ENCODE measurements at places on chromosomes 13 and 19. TPM values are rescaled to one million over a fixed set of nuclear protein-coding genes. Genes with fewer than 3 reads are reported as not detected.

GRCh38 chr13:107088061-107088460, 520.1 kb upstream of the ARGLU1 start:
- H3K36me3 ChIP-seq: no peaks in the 10 kb centered on the region
- H3K4me1 ChIP-seq: no peaks in the 10 kb centered on the region
- H3K27ac ChIP-seq: no peak overlapping the region
- no peak for DNase-seq

GRCh38 chr13:76552041-76552772, 334.0 kb downstream of the KCTD12 start:
- DNase-seq: no peak
- no peaks in the 10 kb centered on the region for H3K27me3 ChIP-seq
- H3K36me3 ChIP-seq: no peaks in the 10 kb centered on the region
- no peaks in the 10 kb centered on the region for H3K4me1 ChIP-seq
- H3K27ac ChIP-seq: no peak overlapping the region

- H3K27ac ChIP-seq: no peak overlapping the region
- H3K4me1 ChIP-seq: peaks cover 3% of the 10 kb centered on the region
- no peaks in the 10 kb centered on the region for H3K27me3 ChIP-seq
- H3K4me3 ChIP-seq: no peak overlapping the region
- H3K36me3 ChIP-seq: no peaks in the 10 kb centered on the region
These were observed 14.4 kb upstream of the NAXD start for GRCh38 chr13:110600980-110601379.

GRCh38 chr19:35308910-35309309, 16.9 kb downstream of the MAG start:
- no peaks in the 10 kb centered on the region for H3K27me3 ChIP-seq
- no peak overlapping the region for H3K4me3 ChIP-seq
- no peak overlapping the region for H3K27ac ChIP-seq
- H3K36me3 ChIP-seq: no peaks in the 10 kb centered on the region

GRCh38 chr13:27510082-27510481, 59.7 kb upstream of the MTIF3 start:
- H3K27ac ChIP-seq: no peak overlapping the region
- H3K4me3 ChIP-seq: no peak overlapping the region
- DNase-seq: no peak
- no peaks in the 10 kb centered on the region for H3K4me1 ChIP-seq
- peaks cover 5% of the 10 kb centered on the region for H3K27me3 ChIP-seq
- no peaks in the 10 kb centered on the region for H3K36me3 ChIP-seq

- no peaks in the 10 kb centered on the region for H3K27me3 ChIP-seq
- peaks cover 9% of the 10 kb centered on the region for H3K4me1 ChIP-seq
- no peak for DNase-seq
These were observed 183.0 kb downstream of the STK24 start for GRCh38 chr13:98393873-98394272.

DNA sequence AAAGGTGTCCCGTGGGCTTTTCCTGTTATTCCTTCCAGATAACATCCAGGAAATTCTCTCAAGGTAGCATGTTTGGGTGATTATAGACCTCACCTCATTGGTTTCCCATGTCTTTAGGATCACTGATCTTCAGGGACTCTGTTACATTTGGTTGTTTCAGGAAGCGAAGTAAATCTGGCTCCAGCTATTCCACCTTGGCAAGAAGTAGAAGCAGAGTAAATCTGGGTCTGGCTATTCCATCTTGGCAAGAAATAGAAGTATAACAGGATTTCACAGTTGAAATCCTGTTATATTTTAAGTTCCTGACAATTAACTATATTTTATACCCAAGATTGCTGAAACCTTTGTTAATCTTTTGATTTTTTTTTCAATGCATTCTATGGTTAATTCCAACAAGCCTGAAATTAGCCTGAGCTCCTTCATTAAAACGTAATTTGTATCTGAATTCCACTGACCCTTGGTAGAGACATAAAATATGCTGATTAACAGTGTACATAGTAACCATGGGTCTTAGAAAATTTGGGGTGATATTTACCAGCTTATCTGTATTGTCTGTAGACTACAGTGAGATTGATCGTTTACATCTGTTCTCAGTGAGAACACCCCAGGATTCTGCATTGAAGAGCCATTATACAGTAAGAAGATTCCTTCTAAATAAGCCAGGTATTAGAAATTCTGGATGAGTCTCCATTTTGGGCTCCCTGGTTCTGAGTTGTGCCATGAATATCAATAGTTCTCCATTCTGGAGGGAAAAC, 267.6 kb upstream of the SLITRK6 start:
- DNase-seq: no peak
- H3K36me3 ChIP-seq: no peaks in the 10 kb centered on the region
- no peaks in the 10 kb centered on the region for H3K27me3 ChIP-seq
- no peak overlapping the region for H3K27ac ChIP-seq
- no peak overlapping the region for H3K4me3 ChIP-seq

DNA sequence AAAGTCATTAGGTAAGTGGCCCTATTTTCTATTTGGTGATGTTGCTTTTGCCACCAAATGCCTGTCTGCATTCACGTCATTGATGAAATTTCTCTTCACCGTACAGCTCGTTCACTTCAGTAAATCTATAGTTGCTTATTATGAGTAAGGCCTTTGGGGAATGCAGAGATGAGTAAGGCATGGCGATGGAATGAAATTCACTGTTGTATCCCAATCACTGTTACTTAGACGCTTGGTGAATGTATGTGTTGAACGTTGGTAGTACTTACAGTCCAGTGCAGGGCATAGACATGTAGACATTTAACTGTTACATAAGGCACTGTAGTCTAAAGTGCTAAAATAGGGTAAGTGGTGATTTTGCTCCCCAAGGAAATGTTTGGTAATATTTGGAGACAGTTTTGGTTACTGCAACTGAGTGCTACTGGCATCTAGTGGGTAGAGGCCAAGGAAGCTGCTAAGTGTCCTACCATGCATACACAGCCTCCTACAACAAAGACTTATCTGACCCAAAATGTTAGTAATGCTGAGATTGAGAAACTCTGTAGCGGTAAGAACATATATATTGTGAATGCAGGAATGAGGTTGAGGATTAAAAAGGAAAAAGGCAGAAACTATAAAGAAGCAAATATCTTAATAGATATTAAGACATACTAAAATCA, 5.8 kb downstream of the AKAP11 start:
- DNase-seq: no peak
- peaks cover 38% of the 10 kb centered on the region for H3K4me1 ChIP-seq
- H3K36me3 ChIP-seq: no peaks in the 10 kb centered on the region
- no peak overlapping the region for H3K27ac ChIP-seq

The CGB3 gene
- total RNA-seq: not detected

GRCh38 chr13:91825516-91825915, 427.1 kb downstream of the GPC5 start:
- H3K4me3 ChIP-seq: no peak overlapping the region
- no peaks in the 10 kb centered on the region for H3K4me1 ChIP-seq
- no peak for DNase-seq

The ZNF491 gene
- 0.59 TPM for total RNA-seq

- DNase-seq: no peak
- no peak overlapping the region for H3K27ac ChIP-seq
- H3K27me3 ChIP-seq: no peaks in the 10 kb centered on the region
- no peak overlapping the region for H3K4me3 ChIP-seq
These were observed 29.2 kb downstream of the SUGP2 start for GRCh38 chr19:19004144-19004543.

The ZNF99 gene
- total RNA-seq: not detected

The OVOL3 gene
- not detected for total RNA-seq

GRCh38 chr13:93243375-93244063, 16.9 kb downstream of the GPC6 start:
- no peak overlapping the region for H3K27ac ChIP-seq
- no peaks in the 10 kb centered on the region for H3K36me3 ChIP-seq
- H3K27me3 ChIP-seq: no peaks in the 10 kb centered on the region
- H3K4me3 ChIP-seq: peak overlapping the region; percentile 29
- DNase-seq: no peak

The ZNF560 gene
- total RNA-seq: not detected

- no peaks in the 10 kb centered on the region for H3K36me3 ChIP-seq
- H3K27me3 ChIP-seq: no peaks in the 10 kb centered on the region
- no peak overlapping the region for H3K27ac ChIP-seq
- no peak for DNase-seq
- H3K4me3 ChIP-seq: no peak overlapping the region
These were observed 34.2 kb upstream of the ZNF599 start for GRCh38 chr19:34806976-34807860.

The MTIF3 gene
- total RNA-seq: 42.1 TPM

GRCh38 chr19:5890099-5890498, 13.5 kb downstream of the NDUFA11 start:
- no peak overlapping the region for H3K4me3 ChIP-seq
- peaks cover 9% of the 10 kb centered on the region for H3K27me3 ChIP-seq
- no peak for DNase-seq
- peaks cover 6% of the 10 kb centered on the region for H3K36me3 ChIP-seq
- no peak overlapping the region for H3K27ac ChIP-seq

The DAND5 gene
- total RNA-seq: not detected

The RNF225 gene
- 13.6 TPM for total RNA-seq

DNA sequence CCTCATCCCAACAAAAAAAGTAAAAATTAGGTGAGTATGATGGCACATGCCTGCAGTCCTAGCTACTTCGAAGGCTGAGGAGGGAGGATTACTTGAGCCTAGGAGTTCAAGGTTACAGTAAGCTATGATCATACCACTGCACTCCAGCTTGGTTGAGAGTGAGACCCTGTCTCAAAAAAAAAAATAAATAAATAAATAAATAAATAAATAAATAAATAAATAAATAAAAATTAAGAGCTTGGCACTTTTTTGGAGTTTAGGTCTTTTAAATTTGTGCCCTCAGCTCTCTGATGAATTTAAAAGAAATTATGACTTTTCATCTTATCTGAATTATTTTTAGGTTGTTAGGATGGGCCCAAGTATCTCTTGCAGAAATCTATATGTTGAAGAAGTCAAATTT, 8.9 kb downstream of the ZNF420 start:
- no peak for DNase-seq
- no peaks in the 10 kb centered on the region for H3K4me1 ChIP-seq
- no peaks in the 10 kb centered on the region for H3K27me3 ChIP-seq
- H3K4me3 ChIP-seq: no peak overlapping the region

The SNAPC2 gene
- 21.0 TPM for total RNA-seq

- no peak overlapping the region for H3K27ac ChIP-seq
- no peaks in the 10 kb centered on the region for H3K36me3 ChIP-seq
- no peak for DNase-seq
- H3K27me3 ChIP-seq: no peaks in the 10 kb centered on the region
- peaks cover 4% of the 10 kb centered on the region for H3K4me1 ChIP-seq
These were observed 15.6 kb downstream of the RHPN2 start for GRCh38 chr19:33048806-33049676.

DNA sequence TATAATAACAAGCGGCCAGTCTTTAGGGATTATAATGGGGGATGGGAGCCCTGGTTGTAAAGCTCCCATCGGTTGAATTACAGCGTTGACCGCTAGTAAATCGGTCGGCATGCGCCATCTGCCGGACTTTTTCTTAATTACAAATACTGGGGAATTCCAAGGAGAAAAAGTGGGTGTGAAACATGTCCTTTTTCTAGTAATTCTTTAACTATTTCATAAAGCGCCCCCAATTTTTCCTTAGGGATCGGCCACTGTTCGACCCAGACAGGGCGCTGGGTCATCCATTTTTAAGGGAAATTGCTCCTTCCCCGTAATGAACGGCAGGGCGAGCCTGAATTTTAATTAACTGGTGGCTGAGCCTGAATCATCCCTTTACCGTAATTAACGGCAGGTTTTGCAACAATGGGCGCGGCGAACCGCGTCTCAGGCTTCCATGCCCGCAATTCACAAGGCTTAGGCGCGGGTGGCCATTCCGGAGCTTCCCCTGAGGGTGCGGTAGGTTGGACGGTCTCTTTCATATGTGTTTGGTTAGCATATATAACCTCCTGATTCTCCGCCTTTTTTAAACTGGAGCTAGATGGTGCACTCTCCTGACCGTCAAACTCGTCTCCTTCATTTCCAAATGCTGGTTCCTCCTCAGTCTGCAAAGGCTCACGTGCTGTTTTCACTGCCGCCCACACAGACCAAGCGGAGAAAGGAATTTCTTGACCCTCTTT, 30.2 kb upstream of the EVI5L start:
- H3K4me1 ChIP-seq: peaks cover 16% of the 10 kb centered on the region
- H3K27me3 ChIP-seq: peaks cover 12% of the 10 kb centered on the region
- H3K36me3 ChIP-seq: no peaks in the 10 kb centered on the region
- no peak overlapping the region for H3K27ac ChIP-seq
- DNase-seq: no peak

- no peaks in the 10 kb centered on the region for H3K36me3 ChIP-seq
- no peak overlapping the region for H3K27ac ChIP-seq
- no peak overlapping the region for H3K4me3 ChIP-seq
- H3K4me1 ChIP-seq: no peaks in the 10 kb centered on the region
- no peak for DNase-seq
These were observed 12.3 kb downstream of the CYP4F11 start for GRCh38 chr19:15922021-15922420.

DNA sequence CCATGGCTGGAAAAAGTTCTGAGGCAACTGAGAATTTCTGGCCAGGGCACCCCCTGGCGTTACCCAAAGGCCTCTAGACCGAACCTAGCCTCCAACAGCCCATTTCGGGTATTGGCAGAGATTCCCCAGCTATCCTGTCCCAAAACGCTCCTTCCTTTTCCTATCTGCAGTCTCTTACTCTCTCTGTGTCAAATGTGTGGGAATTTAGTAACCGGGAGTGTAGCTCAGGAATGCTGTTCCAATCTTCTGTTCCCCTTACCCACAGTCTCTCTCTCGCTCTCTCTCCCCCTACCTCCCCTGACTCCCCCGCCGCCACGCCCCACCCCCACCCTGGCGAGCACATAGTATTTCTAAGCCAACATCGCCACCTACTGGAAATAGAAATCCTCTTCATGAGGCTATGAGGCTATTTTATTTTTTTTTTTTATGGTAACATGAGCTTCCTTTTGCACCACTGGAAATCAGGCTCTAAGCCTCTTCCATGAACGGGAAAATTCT, 27.0 kb downstream of the OXGR1 start:
- no peaks in the 10 kb centered on the region for H3K27me3 ChIP-seq
- H3K27ac ChIP-seq: no peak overlapping the region
- no peaks in the 10 kb centered on the region for H3K4me1 ChIP-seq
- H3K4me3 ChIP-seq: no peak overlapping the region
- no peak for DNase-seq
- no peaks in the 10 kb centered on the region for H3K36me3 ChIP-seq

DNA sequence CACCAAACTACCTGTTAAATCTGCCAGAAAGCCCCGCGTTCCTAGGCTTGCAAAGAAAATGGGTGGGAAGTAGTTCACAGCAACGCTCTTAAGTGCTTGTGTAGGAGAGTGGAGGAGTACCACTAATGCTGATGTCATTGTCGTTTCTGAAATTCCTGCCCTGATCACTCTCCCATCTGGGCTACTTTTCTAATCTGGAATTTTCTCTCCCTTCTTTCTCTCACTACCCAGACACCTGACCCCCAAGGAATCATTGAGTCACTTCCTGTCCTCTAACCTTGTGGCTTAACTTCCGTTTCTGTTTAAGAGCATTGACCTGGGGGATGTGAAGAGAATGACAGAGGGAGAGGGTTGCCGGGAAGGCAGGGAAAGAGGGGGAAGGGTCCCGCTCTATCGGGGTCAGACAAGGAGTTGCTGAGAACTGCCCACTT, 98.7 kb downstream of the STARD13 start:
- peaks cover 24% of the 10 kb centered on the region for H3K4me1 ChIP-seq
- H3K27ac ChIP-seq: no peak overlapping the region
- H3K4me3 ChIP-seq: no peak overlapping the region
- no peak for DNase-seq
- H3K36me3 ChIP-seq: no peaks in the 10 kb centered on the region

GRCh38 chr13:67156723-67157060, 73.4 kb downstream of the PCDH9 start:
- H3K27me3 ChIP-seq: no peaks in the 10 kb centered on the region
- no peak for DNase-seq
- H3K4me1 ChIP-seq: no peaks in the 10 kb centered on the region
- H3K36me3 ChIP-seq: no peaks in the 10 kb centered on the region
- H3K4me3 ChIP-seq: no peak overlapping the region
- no peak overlapping the region for H3K27ac ChIP-seq

Measured in suprapubic skin (tissue), 4 donors.